ENCODE measurements at places on chromosomes 2 and 18. TPM values are rescaled to one million over a fixed set of nuclear protein-coding genes. Genes with fewer than 3 reads are reported as not detected.

Gene CKAP2L
- 3.1 TPM for total RNA-seq

Gene SUCLG1
- 50.3 TPM for total RNA-seq

Gene CD226
- total RNA-seq, result 4.7 TPM

Gene ANKRD30B
- total RNA-seq, result 2.5 TPM

Gene VIT
- total RNA-seq, result 2.0 TPM

Gene UNC80
- total RNA-seq, result 3.6 TPM

Gene SIX3
- total RNA-seq, result not detected

Gene TSPYL6
- total RNA-seq, result 16.8 TPM

- DNase-seq, result no peak
Measured at GRCh38 chr18:7657050-7657449, 89.9 kb downstream of the PTPRM start.

- peak; percentile 55 for DNase-seq
Measured at GRCh38 chr2:108916122-108916795, 72.8 kb downstream of the EDAR start.

GRCh38 chr2:43032213-43033015, 194.0 kb downstream of the ZFP36L2 start:
- DNase-seq, result peak; percentile 89

DNA sequence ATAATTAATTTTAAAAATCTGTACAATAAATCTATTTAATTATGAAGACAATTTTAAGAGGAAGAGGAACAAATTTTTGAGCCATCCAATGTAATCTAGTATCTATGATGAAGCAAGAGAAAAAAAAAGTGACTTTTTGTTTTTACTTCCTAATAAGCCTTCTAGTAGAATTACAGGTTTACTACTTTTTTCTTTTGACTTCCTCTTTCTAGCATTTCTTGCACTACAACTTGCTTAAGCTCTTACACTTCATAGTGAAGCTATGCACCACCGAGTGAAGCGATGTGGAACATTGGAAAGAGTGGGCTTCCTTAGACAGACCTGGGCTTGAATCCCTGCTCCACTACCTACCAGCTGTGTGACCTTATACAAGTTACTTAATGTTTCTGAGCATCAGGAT, 2.1 kb downstream of the SERPINB2 start:
- no peak for DNase-seq

DNA sequence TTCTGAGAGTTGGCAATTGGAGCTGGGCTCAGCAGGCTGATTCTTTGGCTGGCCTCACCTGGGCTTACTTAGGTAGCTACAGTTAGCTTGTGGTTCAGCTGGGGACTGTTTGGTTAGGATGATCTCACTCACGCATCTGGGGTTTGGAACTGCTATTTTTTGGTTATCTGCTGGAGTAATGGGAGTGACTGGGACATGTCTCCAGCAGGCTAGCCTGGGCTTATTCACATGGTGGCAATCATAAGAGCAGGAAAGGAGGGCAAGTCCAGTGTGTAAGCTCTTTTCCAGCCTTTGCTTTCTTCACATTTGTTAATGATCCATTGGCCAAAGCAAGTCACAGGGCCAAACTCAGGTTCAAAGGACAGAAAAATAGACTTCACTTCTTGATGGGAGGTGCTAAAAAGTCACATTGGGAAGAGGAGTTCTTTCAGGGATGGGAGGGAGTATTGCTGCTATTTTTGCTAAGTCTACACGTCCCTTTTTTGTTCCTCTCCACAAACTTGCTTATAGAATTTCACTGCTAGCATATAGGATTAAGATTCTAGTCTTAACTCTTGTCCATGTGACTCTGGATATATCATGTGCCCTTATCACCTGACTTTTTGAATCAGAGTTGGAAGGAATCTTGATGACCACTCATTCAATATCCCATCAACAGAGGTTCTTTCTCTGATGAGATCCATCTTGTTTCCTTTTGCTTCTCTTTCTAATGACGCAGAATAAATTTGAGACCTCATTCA, 174.0 kb downstream of the ZFP36L2 start:
- DNase-seq, result no peak

- no peak for DNase-seq
Measured at GRCh38 chr2:157459486-157459885, 15.6 kb upstream of the CYTIP start.

- DNase-seq, result no peak
Measured at GRCh38 chr18:46278481-46279465, 174.6 kb downstream of the HAUS1 start.

- no peak for DNase-seq
Measured at GRCh38 chr18:23938043-23938756, 76.4 kb upstream of the TTC39C start.

GRCh38 chr2:231604101-231604684, 11.5 kb downstream of the TEX44 start:
- peak; percentile 28 for DNase-seq

GRCh38 chr2:195709901-195710806, 53.1 kb downstream of the SLC39A10 start:
- DNase-seq, result no peak

DNA sequence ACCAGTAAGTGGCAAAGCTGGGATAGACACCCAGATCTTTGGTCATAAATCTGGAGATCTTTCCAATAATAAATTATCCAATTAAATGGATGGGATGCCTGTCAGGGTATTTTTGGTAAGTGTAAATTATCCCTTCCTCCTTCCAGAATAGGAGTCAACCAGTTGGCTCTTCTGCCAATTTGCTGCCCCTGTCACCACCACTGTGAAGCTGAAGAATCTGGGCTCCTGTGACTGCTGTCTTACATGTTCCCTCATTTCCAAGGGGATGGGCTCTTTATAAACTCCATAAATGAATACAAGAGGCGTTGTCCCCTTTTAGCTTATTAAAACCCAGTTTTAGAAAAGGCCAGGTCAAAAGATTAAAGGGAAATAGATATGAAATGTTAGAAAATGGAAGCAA, 17.8 kb upstream of the BMP10 start:
- no peak for DNase-seq

DNA sequence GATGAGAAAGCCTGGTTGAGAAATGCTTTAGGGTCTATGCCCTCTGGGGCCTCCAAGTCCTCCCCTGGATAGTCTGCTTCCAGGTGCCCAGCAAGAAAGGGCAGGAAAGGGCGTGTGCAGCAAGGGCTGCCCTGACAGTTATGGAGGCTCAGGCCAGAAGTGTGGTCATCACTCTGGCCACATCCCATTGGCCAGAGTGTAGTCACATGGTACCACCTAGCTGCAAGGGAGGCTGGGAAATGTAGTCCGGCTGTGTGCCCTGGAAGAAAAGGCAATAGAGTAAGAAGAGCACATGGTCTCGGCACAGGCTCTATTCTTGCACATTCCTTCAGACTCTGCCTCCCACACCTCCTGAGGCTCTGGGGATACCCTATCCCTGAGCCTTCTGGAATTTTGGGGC, 35.7 kb downstream of the ODC1 start:
- DNase-seq, result no peak
